Mesenteric fat pad (tissue), 1 donor: ENCODE measurements at places on chromosomes 2 and 18. TPM values are rescaled to one million over a fixed set of nuclear protein-coding genes. Genes with fewer than 3 reads are reported as not detected.
A peak's percentile ranks its signal among the peaks of the same experiment; 100 is the strongest.

GRCh38 chr18:53541924-53542323, 682.5 kb downstream of the MBD2 start:
- DNase-seq = no peak

DNA sequence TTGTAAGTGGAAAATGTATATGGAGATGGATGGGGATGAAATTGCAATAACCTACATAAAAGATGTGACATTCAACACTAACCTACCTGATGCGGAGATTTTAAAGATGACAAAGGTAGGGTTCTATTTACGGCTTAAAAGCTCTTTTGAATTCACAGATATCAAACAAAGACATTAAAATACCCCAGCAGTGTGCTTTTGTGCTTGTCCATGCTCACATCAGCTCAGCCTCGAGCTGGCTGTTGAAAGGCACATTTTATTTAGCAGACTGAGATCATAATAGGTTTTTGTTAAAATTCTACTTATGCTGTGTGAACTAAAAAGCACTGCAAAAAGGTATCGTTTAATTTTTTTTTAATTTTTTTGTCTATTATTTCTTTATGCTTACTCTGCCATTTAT, 96.0 kb upstream of the CDCA7 start:
- no peak for DNase-seq

DNA sequence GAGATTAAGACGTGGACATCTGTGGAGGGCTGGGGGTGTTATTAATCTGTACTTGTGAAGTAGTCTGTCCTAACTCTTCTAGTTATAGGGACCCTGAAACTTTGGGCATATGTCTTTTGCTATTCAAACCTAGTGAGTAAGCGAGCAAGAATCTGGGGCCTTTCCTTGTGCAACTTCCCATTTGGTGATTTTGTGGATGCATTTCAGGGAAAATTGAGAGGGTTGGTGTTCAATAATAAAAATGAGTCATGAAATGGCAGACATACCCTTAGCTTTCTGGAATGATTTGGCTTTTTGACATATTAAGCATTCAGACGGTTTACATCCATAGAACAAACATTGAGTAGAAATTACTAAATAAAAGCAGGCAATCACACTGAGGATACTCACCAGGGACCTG, 17.0 kb downstream of the COL4A4 start:
- DNase-seq = no peak

DNA sequence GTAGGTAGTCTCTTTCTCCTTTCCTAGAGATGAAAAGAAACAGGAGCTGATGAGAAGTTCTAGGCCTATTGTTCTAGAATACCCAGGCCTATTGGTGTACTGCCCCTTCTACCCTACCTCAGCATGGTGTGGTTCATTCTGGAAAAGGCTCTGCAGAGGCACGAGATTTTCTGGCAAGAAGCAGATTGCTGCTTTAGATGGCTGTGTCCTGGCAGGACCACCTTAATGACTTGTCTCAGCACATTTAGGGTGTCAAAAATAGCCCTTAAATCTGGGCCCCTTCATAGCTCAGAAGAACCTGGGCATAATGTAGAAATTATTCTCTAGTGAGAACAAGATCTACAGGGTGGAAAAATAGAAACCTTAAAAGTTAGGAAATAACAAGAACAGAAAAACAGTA, 87.9 kb downstream of the BCL2L11 start:
- DNase-seq = no peak

The FAM228A gene
- 3.2 TPM for total RNA-seq

GRCh38 chr18:54075689-54076088, 148.8 kb downstream of the MBD2 start:
- DNase-seq = no peak

DNA sequence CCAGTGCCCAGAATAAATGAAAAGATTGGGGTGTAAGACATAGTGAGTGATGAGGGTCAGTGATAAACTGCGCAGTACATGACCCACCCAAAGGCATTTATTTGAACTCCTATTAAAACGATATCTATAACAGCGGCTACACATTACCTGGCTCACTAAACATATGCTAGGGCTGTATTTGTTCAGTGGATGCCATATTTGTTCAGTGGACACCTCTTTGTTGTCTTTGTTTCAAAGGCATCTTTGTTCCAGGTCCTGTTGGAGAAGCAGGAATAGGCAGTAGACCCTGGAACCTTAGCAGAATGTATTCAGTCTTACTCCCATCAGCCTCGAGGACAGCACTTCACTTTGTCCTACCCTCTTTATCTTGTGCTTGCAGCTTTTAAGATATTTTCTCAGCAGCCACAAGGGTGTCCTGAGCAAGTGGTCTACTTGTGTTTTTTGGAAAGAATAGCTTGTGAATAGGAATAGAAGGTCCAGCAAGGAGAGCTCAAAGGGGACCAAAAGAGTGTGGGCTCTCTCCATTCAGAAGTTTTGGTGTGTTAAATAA, 650.8 kb upstream of the FANCL start:
- no peak for DNase-seq

DNA sequence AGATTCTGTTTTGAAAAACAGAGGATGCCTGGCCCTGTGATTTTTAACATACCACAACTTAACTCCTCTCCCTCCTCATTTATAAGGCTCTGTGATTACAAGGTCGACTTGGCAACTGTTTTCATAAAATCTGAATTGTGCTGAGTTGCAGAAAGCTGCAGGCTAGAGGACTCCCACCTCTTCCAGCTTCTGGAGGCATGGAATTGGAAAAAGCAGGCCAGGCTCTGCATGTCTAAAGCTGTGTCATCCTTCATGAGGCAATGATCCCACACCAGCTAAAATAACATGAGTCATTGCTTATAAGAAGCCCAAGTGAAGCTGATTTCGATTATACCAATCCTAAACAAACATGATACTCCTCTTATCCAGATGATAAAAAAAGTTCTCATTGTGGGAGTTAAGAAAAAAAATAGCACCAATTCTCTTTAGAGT, 11.7 kb downstream of the ARHGAP28 start:
- DNase-seq = no peak

The SNORC gene
- 0.64 TPM for total RNA-seq

DNA sequence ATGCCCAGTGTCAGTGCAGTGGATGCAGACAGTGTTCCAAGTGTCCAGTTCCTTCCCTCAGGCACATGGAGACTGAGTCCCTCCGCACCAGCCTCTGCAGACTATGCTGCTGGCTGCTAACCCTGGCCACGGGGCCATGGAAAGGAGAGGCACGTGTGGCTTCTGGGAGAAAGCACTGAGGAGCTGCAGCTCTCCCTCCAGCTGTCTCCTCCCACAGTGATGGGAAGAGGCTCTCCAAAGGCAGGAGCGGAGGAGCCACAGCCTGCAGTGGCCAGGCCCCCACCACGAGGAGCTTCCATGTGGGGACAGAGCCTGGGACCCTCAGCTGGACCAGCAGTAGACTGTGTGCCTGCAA, 141.1 kb downstream of the NDUFA10 start:
- DNase-seq = peak; percentile 41

DNA sequence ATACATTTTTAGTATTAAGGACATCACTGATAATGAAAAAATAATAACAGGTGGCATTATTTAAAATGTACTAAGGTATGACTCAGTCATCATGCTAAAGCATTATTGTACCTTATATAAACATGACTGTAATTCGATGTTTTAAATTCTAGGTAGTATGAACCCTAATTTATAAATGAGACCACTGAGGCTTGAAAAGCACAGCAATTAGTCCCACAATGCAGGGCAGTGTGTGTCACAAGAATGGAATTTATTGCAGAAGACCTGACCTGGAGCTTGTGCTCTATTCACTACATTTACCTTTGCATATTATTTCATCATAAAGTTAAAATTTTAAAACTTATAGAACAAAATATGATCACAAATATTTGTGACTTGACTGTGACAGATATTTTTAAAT, 358.5 kb upstream of the DSEL start:
- no peak for DNase-seq

DNA sequence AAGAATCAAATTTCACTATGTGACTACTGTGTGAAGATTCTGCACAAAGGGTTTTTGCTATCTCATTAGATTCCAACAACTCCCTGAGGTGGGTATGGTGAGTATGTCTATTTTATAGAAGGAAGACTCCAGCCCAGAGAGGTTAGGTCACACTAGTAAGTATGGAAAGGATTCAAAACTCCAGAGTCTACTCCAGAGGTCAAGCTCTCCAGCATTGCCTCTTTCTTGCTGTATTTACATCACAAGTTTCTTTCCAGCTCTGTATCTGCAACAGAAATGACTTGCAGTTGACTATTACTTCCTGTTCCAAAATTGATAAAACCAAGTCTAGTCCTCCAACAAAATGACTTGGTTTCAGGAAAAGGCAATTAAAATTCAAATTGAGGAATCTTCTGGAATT, 2.1 kb downstream of the COL4A4 start:
- DNase-seq = no peak

GRCh38 chr2:68365087-68365486, at the start of gene PLEK:
TSS of gene PLEK (plus strand) at chr2:68365282. CDS start at chr2:68365352, 70 bp downstream.
- no peak for DNase-seq

DNA sequence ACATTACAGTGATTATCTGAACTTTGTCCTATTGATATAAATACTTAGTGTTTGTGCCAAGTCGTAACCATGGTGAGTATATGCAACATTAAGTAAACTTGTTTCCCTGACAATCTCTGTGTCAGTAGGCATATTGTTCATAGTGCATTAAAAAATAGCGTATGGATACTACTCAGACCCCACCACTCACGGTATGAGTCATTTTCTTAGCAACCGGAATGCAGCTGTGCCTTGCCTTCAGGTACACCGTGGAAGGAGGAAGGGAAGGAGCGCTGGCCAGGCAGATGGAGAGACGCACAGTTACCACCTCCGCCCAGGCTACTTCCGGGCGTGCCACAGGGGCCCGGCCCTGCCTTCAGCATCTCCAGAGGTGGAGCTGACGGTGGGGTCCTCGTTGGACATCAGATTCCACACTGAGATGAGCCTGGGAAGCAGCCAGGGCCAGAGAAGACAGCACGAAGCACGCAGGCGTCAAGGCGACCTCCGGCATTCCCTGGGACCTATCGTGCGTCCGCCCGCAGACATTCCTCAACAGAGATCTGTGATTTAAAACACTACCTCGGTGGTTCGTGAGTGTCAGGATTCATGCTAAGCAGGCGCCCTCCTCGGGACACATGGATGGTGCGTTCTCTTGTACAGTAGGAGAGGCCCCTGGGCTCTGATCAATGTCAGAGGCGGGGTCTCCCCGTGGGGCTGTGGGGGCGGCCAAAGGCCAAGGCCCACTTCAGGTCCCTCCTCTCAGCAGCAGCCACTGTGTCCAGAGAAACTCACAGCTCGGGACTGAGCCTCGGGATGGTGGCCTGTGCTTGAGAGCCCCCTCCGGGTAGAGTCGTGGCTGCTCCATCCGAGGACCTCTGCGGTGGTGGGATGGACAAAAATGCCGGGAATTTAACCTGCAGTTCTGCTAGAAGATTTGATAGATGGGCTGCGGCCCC, 82.2 kb upstream of the HDAC4 start:
- DNase-seq = no peak

DNA sequence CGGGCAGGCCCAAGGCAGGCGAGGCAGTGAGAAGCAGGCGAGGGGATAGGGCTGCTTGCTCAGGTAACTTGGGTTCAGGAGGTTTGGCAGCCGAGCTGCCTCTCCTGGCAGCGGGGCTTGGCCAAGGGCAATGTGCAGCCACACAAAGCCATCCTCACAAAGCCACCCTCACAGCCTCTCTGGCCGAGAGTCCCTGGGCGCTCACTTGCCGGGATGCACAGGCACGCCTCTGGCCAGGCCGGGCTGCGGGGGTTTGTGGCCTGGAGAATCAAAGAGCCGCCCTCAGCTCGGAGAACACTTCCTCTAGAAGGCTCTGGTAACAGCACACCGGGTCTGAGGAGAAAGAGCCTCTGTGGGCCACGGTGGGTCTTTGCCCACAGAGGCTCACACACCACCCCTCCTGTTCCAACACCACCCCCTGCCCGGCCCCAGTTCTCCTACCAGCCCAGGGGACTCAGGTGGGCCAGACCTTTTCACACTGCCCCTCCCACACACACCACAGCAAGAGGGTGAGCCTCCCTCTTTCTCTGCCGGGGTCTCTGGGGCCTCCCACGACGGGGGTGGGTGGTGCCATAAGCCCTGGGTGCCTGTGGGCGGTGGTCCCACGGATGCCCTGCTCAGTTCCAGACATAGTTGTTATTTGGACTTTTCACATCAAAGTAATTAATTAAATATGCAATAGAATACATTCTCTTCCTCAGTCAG, 186.9 kb downstream of the ZFP36L2 start:
- no peak for DNase-seq

DNA sequence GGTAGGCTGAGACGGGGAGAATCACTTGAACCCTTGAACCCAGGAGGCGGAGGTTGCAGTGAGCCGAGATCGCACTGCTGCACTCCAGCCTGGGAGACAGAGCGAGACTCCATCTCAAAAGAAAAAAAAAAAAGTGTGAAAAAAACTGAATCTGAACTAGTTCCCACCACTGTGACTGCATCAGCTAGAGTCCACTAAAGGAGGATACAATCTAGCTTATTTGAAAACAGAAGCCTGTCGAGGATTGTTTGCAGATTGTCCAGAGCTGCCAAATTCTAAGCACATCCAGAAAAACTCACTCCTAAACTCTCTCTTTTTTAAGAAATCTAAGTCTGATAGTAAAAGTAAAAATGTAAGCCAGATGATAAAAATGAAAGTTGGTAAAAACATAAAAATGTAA, 10.6 kb downstream of the GFPT1 start:
- DNase-seq = no peak

- no peak for DNase-seq
Observed at GRCh38 chr2:210337159-210337558, 22.2 kb upstream of the MYL1 start.

GRCh38 chr2:102139851-102140250, 2.7 kb upstream of the IL1R1 start:
- DNase-seq = no peak

- DNase-seq = no peak
Observed at GRCh38 chr2:105038383-105039061, 653 bp downstream of the MRPS9 start.

DNA sequence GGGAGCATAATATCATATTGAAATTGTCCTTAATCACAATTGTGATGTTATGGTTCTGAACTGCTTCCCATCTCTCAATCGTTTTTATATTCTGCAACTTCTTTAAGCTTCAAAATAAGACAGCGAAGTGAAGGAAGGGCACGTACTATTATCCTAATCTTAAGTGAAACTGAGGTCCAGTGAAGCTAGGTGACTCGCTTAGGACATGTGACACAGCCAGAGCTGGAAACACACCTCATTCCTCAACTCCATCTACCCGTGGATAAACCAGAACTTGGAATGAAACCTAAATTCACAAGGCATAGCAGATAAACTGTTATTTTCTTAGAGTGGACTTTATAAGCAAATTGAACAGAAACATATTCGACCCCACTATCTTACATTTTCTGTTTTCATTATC, 191.2 kb upstream of the PXDN start:
- DNase-seq = no peak

GRCh38 chr2:146992057-146992456, 852.8 kb upstream of the ACVR2A start:
- DNase-seq = no peak

- DNase-seq = no peak
Observed at GRCh38 chr2:217669831-217670230, 333.0 kb downstream of the TNS1 start.

- no peak for DNase-seq
Observed at GRCh38 chr2:70733646-70734180, 34.3 kb downstream of the ADD2 start.
